ENCODE measurements at places on chromosomes 4 and X.

DNA sequence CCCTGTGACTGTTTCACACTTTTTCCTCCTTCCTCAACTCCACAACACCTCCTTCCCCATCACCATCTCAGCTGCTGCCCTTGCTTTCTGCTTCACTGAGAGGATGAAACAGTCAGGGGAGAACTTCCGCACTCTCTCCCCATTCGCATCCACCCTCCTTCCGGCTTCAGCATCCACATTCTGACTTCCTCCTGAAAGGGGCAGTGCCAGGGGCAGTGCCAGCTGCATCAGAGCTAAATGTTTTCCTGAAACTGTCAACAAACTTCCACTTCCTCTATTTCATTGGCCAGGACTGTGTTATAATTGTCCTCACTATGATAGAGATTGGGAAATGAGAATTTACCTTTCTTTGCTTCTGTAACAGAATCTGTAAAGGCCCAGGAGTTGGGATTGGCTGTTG, 18.2 kb upstream of the RASL11B start:
- no peak for DNase-seq

- peak; percentile 36 for DNase-seq
Measured at GRCh38 chr4:183445097-183445428, 627 bp downstream of the CDKN2AIP start.

- DNase-seq, result no peak
Measured at GRCh38 chrX:42869659-42870476, 91.9 kb upstream of the PPP1R2C start.

GRCh38 chr4:80922941-80923340, 107.6 kb upstream of the BMP3 start:
- DNase-seq, result no peak

Data from NCI-H82 (cell line).